ENCODE measurements at places on chromosomes 11 and 22. TPM values are rescaled to one million over a fixed set of nuclear protein-coding genes. Genes with fewer than 3 reads are reported as not detected.

MS4A15 gene
- not detected for total RNA-seq

HOATZ gene
- not detected for total RNA-seq

E2F8 gene
- 24.0 TPM for total RNA-seq

C22orf23 gene
- not detected for total RNA-seq

OR52H1 gene
- 0.30 TPM for total RNA-seq

APOA5 gene
- total RNA-seq = not detected

DCUN1D5 gene
- total RNA-seq = 66.6 TPM

SLC37A2 gene
- 0.44 TPM for total RNA-seq

GRCh38 chr11:131659931-131660330 lies 289.5 kb downstream of the NTM start:
- H3K27ac ChIP-seq = no peak overlapping the region
- H3K4me1 ChIP-seq = no peaks in the 10 kb centered on the region
- no peak overlapping the region for H3K4me3 ChIP-seq
- no peak for DNase-seq

GRCh38 chr11:105763594-105763993 lies 153.7 kb downstream of the GRIA4 start:
- H3K27me3 ChIP-seq = no peaks in the 10 kb centered on the region
- no peak for DNase-seq
- H3K4me3 ChIP-seq = no peak overlapping the region
- H3K27ac ChIP-seq = no peak overlapping the region
- no peaks in the 10 kb centered on the region for H3K36me3 ChIP-seq

DNA sequence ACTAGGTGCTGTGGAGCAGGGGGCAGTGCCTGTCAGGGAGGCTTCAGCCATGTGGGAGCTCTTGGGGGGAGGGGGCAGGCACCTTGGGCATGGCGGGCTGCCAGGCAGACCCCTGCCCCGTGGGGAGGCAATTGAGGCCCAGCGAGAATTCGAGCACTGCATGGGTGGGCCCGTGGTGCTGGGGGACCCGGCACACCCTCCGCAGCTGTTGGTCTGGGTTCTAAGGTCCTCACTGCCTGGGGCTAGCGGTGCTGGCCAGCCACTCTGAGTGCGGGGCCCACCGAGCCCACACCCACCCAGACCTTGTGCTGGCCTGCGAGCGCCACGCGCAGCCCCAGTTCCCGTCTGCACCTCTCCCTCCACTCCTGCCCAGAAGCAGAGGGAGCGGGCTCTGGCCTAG lies 835.5 kb upstream of the CNTN5 start:
- no peaks in the 10 kb centered on the region for H3K27me3 ChIP-seq
- H3K4me3 ChIP-seq = no peak overlapping the region
- no peak overlapping the region for H3K27ac ChIP-seq
- H3K4me1 ChIP-seq = no peaks in the 10 kb centered on the region

DNA sequence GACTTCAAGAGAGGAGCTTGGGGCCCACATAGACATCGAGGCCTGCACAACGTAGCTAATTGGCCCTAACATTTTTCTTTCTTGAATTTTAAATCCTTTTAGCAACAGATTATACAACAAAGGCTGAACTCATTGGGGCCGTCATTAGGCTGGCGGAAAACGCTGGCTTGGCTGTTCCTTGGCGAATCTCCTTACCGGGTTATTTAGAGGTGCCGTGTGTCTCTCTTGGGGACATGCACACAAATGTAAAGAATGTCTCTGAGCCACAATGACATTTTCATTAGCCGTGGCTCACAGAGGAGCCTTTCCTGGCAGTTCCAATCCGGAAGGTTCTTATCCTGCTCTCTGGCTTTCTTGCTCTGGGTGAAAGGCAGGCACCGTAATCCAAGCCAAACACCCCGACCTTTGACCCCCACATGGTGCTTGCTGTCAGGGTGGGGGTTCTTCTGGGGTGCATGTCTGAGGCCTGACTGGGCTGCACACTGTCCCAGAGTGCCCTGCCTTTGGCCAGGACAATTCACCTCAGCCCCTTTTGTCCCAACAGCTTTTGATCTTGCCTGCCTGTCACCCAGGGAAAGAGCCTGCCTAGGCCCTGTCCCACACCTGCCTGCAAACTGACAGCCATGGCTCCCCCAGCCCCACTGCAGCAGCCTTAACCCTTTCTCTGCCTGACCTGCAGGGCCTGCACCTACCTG lies 9.2 kb upstream of the FGF3 start:
- no peaks in the 10 kb centered on the region for H3K36me3 ChIP-seq
- no peak overlapping the region for H3K27ac ChIP-seq
- DNase-seq = no peak
- peaks cover 15% of the 10 kb centered on the region for H3K27me3 ChIP-seq
- no peaks in the 10 kb centered on the region for H3K4me1 ChIP-seq

GRCh38 chr11:13338019-13338426 lies 60.4 kb downstream of the BMAL1 start:
- H3K4me1 ChIP-seq = peaks cover 42% of the 10 kb centered on the region
- H3K27ac ChIP-seq = peak overlapping the region; percentile 35
- H3K4me3 ChIP-seq = peak overlapping the region; percentile 42
- DNase-seq = no peak

GRCh38 chr11:100861212-100861611 lies 174.1 kb downstream of the ARHGAP42 start:
- DNase-seq = no peak
- H3K27ac ChIP-seq = no peak overlapping the region
- no peaks in the 10 kb centered on the region for H3K27me3 ChIP-seq

DNA sequence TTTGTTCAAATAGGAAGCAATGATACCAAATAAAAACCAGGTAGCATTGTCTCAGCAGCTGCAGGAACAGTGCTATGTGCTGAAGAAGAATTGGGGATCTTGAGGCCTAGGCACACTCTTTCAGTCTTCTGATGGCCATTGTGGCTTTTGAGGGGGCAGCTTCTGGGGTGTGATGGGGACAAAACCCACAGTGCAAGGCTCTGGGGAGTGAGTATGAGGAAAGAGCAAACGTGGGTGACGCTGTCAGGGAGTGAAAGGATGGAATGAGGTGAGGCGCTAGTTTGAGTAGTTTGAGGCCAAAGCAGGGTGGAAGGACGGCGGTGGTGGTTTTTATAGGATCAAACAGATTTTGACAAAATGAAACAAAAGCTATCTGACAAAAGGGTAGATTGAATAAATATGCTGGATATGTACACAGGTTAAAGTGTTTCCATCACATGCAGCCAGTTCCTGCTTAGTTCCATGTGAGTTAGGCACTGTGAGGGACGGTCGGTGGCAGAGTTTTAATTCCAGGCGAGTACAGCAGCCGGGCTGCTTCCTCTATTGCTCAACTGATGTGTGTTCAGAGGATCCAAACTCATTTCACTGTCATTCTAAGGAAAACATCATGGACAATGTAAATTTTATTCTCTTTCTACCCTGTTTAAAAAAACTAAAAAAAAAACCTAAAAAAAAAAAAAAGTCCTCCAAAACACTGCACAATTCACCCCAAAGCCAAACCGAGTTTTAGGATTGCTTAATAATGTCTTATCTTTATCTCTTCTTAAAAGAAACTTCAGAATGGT lies 18.9 kb downstream of the ADAMTS15 start:
- no peak overlapping the region for H3K27ac ChIP-seq
- no peaks in the 10 kb centered on the region for H3K36me3 ChIP-seq
- no peak for DNase-seq
- H3K4me1 ChIP-seq = no peaks in the 10 kb centered on the region
- H3K4me3 ChIP-seq = no peak overlapping the region

- DNase-seq = no peak
- H3K27me3 ChIP-seq = peaks cover 2% of the 10 kb centered on the region
- H3K36me3 ChIP-seq = no peaks in the 10 kb centered on the region
- H3K27ac ChIP-seq = no peak overlapping the region
- no peak overlapping the region for H3K4me3 ChIP-seq
Observed at GRCh38 chr11:128575961-128576350, 11.4 kb downstream of the ETS1 start.

- no peak for DNase-seq
- H3K36me3 ChIP-seq = no peaks in the 10 kb centered on the region
- no peak overlapping the region for H3K27ac ChIP-seq
Observed at GRCh38 chr11:66713746-66714480, 15.1 kb downstream of the SPTBN2 start.

- H3K36me3 ChIP-seq = no peaks in the 10 kb centered on the region
- no peaks in the 10 kb centered on the region for H3K27me3 ChIP-seq
- no peak overlapping the region for H3K27ac ChIP-seq
- H3K4me1 ChIP-seq = no peaks in the 10 kb centered on the region
- H3K4me3 ChIP-seq = no peak overlapping the region
- no peak for DNase-seq
Observed at GRCh38 chr11:2803186-2804091, 82.1 kb downstream of the CDKN1C start.

- peak overlapping the region; percentile 93 for H3K27ac ChIP-seq
- peaks cover 42% of the 10 kb centered on the region for H3K4me1 ChIP-seq
- H3K27me3 ChIP-seq = no peaks in the 10 kb centered on the region
- H3K36me3 ChIP-seq = no peaks in the 10 kb centered on the region
Observed at GRCh38 chr11:61164606-61165424, 3.6 kb upstream of the VPS37C start.

DNA sequence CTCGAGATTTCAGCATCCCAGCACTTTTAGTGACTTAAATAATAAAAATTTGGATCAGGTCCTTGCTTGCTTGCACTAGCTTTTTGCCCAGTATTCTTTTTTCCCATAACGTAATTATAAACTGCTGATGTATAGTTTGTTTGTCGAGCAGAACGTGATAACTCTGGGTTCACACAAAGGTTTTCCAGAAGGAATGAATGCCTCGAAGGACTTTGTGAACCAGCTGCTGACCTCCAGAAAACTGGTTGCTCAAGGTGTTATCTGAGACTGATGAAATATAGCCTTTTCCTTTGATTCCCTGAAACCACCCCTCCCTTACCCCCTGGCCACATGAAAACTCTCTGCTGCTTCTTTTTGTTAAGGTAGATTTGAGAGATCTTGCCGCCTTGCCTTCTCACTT lies 229.1 kb upstream of the CARD18 start:
- H3K27ac ChIP-seq = no peak overlapping the region
- no peak overlapping the region for H3K4me3 ChIP-seq
- no peaks in the 10 kb centered on the region for H3K36me3 ChIP-seq

DNA sequence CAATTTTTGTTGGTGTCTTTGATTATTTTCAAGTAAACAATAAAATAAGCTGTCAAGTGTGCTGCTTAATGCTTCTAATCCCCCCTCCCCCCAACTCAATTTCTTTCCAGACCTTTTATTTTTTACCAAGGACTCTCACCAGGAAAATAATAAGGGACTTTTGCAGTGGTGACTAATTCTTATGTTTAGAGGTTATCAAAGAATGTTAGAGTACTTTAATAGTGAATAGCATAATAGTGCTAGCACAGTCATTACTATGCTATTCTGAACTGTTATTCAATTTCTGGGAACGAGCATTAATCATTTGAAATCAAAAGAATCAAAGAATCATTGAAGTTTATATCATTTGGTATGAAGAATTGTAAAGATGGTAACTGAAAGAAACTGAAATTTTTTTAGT lies 251.4 kb downstream of the DDX10 start:
- no peak for DNase-seq
- H3K4me3 ChIP-seq = no peak overlapping the region
- H3K4me1 ChIP-seq = peaks cover 3% of the 10 kb centered on the region
- H3K36me3 ChIP-seq = peaks cover 11% of the 10 kb centered on the region
- no peak overlapping the region for H3K27ac ChIP-seq
